Hematopoietic multipotent progenitor cell treated with erythropoietin and hydrocortisone succinate and interleukin-3 and kit ligand, for 15 days (in vitro differentiated cells): ENCODE measurements at places on chromosomes 12 and 14.
A peak's percentile ranks its signal among the peaks of the same experiment; 100 is the strongest.

GRCh38 chr14:100015251-100015655 is 50.0 kb upstream of the EVL start:
- DNase-seq = no peak

GRCh38 chr12:110222433-110222832 is 58.6 kb upstream of the ATP2A2 start:
- no peak for DNase-seq

GRCh38 chr12:47954467-47955045 is 8.8 kb upstream of the TMEM106C start:
- no peak for DNase-seq

- no peak for DNase-seq
These were observed 4.4 kb downstream of the ARHGEF25 start for GRCh38 chr12:57615637-57616036.

GRCh38 chr12:122137681-122138080 is 36.3 kb downstream of the IL31 start:
- DNase-seq = no peak

GRCh38 chr12:128570191-128571065 is 253.3 kb downstream of the SLC15A4 start:
- no peak for DNase-seq

DNA sequence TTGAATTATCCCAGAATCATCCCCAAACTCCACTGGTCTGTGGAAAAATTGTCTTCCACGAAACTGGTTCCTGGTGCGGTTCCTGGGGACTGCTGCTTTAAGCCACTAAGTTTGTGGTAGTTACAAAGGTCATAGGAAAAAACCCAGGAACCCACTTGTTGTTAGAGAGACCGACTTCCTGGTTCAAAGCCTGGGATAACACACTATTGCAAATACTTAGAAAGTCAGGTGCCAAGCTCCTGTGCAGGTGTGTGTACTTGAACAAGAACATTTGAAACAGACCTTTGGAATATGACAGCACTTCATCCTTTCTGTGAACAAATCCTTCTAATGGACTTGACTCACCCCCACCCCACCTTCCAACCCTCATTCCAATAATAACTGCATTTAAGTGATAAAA is 519.6 kb downstream of the GLT1D1 start:
- no peak for DNase-seq

- DNase-seq = no peak
These were observed 303.3 kb downstream of the MED13L start for GRCh38 chr12:115973968-115974724.

DNA sequence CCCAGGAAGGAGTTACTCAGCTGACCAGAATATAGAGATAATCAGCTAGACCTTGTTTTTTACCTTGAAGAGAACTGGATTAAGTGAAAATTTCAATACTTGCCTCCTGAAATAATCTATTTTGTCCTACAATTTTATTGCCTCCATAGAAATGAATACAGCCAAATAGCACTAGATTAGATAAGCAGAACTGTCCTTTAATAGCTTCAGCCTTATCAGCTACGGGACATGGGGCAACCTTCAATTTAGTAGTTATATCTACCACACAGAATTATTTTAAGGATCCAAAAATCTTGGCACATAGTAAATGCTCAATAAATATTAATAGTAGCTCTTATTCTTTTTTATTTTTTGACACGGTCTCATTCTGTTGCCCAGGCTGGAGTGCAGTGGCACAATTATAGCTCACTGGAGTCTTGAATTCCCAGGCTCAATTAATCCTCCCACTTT is 67.2 kb upstream of the PLEKHG3 start:
- DNase-seq = no peak

DNA sequence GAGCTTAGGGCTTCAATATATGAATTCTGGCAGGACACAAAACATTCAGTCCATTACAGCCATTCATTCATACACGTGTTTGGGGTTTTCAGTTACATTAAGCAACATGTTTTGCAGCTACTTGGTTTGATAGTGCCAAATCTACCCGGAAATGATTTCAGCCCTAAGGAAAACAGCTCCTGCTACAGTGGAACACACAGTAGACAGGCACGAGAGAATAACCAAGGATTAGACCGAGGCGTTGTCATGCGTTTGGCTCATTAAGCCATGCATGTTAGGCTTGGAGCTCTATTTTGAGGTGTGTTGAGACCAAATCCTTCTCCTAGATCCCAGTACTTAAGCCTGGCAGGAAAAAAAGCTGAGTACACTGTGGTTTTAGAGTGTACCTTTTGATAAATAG is 177.4 kb downstream of the PRKCH start:
- DNase-seq = no peak

GRCh38 chr14:94123296-94123695 is 6.1 kb downstream of the IFI27L2 start:
- DNase-seq = no peak

DNA sequence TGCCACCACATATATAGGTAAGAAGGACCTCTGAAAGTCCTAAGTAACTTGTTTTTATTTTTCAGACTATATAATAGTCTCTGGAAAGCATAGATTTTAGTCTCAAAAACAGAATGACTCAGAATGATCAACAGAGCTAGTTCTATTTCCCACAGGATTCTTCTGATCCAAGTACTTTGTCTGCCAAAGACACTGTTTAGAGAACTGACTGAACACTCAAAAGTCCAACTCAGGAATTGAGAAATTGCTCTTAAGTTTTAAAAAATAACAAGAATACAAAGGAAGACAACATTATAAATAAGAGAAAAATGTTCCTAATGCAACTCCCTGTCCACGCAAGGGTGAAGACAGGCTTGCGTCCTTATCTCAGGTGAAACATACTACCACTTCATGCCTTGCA is 29.0 kb downstream of the LGMN start:
- no peak for DNase-seq

DNA sequence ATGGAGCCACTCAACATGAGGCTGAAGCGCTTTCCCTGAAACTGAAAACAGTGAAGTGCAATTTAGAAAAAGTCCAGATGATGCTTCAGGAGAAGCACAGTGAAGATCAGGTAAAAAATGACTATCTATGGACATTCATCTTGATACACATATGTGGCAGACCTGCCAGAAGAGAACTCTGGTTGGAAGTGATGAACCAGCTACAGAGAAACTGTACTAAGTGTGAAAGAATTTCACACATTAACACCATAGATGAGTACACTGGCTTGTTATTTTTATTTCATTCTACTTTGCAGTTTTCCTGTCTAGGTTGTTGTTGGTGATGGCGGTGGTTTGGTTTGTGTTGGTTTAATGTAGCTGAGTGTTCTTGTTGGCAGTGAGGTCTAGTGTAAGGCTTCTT is 174.7 kb downstream of the ESR2 start:
- no peak for DNase-seq

DNA sequence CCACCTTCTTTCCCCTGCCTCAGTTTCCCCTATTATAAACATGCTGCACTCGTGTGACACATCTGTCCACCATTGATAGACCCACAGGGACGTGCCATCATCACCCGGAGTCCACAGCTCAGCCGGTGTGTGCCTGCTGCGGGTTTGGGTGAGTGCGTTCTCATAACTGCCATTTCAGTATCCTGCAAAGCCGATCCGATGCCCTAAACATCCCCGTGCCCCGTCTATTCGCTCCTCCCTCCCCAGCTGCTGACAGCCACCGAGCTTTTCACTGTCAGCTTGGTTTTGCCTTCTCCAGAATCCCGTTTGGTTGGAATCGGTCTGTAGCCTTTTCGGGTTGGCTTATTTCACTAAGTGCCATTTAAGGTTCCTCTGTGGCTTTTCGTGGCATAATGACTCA is 3.9 kb downstream of the LRCOL1 start:
- no peak for DNase-seq

- DNase-seq = no peak
These were observed 343.9 kb downstream of the CCER1 start for GRCh38 chr12:90611048-90611447.

DNA sequence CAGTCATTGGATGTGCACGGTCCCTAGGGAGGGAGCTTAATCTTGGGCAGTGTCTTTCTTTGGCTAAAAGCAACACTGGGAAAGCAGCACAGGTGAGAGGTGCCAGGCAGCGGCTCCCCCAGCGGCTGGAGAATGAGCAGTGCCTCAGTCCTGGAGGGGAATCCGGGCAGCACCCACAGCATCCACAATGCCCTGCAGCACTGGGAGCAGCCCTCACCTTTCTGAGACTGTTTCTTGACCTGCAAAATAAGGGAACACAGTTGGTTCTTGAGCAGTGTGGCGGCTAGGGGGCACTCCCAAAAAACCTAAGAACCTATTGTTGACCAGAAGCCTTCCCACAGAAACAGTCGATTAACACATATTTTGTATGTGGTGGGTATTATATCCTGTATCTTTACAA is 75.8 kb downstream of the SINHCAF start:
- DNase-seq = no peak

- DNase-seq = no peak
These were observed 21.1 kb downstream of the EVL start for GRCh38 chr14:100086361-100086760.

DNA sequence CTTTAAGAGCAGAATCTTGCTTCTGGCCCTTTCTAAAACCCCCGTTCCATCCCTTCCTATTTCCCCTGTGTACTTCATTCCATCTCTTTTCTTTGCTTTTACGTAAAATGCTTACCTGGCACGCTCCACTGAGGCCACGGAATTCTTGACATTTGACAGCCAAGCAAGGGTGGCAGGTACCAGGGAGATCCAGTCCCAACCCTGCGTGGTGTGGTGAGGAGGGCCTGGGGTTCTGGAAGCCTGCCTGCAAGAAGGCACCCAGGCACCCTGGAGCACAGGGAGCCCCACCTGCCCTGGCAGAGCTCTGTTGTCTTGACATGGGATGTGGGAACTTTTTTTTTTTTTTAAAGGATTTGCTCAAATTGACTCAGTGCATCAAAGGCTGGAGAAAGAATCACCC is 48.6 kb downstream of the ITPK1 start:
- DNase-seq = no peak

DNA sequence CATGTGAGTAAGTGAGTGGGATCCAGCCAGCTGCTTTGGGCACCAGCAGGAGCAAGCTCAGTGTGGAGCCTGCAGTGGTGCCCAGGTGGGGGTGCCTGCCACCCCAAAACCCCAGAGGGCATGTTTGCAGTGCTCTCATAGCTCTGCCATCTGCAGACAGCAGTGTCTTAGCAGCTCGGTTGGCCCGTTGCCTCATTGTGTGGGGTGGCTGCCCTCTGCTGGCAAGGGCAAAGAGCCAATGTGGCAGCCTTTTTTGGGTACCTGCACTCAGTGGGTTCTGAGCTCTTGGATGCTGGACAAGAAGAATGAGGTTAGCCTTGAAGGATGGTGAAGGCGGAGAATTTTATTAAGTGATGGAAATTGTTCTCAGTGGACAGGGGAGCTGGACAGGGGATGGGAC is 52.3 kb downstream of the NEUROD4 start:
- DNase-seq = peak; percentile 70

DNA sequence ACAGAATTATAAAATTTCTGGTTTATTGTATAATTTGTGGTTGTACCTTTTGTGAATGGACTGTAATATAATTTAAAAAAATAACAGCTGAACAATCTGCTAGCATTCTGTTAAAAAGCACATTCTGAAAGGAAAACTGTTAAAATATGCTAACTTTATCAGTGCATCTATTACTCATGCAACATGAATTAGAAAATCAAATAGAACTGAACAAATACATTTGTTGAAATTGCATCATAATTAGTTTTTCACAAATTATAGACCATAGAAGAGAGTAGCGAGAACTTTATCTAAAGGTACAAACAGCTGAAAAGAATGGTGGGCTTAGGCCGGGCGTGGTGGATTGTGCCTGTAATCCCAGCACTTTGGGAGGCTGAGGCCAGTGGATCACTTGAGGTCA is 33.0 kb downstream of the PTPN21 start:
- DNase-seq = no peak

DNA sequence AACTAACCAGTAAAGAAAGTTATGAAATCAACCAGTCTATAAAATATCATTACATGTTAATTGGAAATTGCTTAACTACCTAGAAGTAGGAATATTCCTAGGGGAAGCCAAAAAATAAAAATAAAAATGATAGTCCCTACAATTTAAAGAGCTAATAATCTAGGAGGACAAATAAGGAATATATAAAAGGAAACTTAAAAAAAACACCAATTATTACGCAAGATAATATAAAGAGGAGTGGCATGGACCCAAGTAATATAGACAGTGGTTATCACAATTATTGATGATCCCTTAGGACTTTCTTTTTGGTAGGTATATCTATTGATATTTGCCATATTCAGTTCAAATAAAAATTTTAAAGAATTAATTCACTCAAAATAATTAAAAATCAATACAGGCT is 498.7 kb downstream of the SOX5 start:
- DNase-seq = no peak

GRCh38 chr14:106802413-106803364 is 1276.3 kb downstream of the TMEM121 start:
- DNase-seq = no peak

DNA sequence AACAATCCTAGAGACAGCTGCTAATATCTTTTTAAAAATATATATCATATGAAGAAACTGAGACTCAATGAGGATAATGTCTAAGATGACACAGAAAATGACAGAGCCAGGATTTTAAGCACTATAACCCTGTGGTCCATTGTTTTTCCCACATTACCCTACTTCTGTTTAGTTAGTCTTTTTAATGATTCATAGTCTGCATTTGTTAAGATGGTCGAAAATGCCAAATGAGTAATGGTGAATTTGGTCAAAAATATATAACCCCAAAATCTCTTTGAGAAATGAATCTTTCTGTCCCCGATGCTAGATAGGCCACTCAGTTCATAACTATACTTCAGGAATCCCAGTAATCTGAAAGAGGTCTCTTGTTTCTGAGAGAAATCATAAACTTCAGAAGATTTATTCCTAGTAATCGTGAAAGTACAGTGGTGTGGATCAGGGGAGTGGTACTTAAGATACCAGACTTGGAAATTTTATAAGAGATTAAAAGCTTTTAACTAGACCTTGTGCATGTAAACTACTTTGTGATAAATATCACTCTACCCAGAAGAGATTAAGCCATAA is 10.8 kb downstream of the RTRAF start:
- no peak for DNase-seq

DNA sequence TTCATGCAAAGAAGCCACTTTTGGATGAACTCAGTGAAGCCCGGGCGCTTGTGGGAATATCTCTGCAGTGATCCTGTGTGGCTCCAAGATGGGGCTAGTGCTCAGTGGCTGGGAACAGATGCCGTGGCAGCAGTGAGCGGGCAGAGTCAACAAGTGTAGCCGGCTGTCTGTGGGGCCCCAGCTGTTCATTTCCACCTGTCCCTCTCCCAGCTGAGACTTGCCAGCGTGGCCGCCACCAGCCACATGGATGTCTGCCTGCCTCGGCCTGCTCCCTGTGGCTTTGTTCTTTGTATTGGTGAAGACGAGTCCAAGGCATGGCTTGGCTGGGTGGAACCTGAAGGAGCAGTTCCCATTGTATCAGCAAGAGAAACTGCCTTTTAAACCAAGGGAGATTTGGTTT is 77.3 kb downstream of the NOS1 start:
- no peak for DNase-seq

DNA sequence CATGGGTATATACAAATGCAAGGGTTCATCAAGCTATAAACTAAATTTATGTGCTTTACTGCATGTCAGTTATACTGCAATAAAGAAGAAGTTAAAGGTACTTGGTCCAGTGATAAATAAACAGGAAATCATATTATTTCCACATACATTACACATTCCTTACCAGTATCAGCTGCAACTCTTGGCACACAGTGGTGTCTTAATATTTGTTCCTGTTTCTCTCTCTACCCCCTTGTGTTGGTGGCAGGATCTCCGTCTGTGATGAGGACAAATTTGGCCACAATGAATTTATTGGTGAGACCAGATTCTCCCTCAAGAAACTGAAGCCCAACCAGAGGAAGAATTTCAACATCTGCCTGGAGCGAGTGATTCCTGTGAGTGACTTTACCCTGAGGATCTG is 19.2 kb upstream of the OAS1 start:
- DNase-seq = no peak
